ENCODE measurements at places on chromosomes 16 and 17.

DNA sequence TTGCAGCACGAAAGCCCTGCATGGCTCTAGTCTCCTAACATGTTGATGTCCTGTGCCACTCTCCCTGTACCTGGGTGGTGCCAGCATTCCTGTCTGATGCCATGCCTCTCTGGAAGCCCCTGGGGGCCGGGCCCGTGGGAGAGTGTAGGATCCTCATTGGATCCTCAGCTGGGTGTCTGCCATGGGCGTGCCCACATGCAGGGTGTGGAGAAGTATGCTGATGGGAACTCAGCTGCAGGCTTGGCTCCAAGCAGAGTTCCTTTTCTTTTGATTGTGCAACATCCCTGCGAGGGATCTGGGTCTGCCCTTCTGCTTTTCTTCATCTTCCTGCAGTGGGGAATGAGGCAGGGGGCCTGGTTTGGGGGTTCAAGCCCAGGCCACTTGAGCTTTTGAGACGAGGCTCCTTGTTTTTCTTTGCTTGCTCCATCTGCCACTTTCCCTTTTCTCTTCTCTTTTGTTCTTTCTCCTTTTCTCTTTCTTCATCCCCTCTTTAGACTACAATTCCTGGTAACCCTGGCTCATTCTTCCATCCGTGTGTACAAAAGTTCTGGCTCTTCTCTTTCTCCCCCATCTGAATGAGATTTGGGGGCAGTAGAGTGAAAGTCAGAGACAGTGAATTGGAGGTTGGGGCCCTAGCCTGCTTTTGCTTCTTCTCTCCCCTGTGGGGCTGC lies 32.9 kb downstream of the KSR1 start:
- DNase-seq, result no peak

DNA sequence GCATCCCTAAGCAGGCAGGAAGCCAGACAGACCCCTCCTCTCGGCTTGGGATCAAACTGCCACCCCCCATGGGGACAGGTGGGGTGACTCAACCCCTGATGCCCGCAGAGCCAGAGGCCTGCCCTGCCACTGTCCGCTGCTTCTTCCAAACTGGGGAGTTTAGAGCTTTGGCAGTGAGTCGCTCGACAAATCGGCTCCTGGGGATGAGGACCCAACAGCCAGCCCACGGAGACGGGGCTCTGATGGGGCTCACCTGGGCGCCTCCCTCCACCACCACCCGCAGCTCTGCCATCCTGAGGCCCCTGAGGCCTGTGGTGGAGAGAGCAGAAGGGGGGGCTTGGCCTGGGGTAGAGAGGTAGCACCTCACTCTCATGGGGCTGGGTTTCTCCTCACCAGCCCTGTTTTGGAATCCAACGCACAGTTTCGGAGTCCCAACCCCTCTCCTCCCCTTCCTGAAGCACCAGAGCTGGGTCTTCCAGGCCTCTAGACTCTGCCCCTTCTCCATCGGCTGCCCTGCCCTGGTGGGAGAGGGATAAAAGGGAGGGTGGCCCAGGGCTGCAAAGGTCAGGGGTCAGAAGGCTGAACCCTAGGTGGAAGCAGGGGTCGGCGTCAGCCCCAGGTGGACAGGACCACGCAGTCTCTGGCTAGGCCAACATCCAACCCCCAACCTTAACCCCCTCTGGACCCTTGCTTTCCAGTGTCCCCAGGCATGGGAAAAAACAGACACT lies 5.8 kb downstream of the PRSS22 start:
- no peak for DNase-seq

GRCh38 chr17:41284546-41284945 lies 9.0 kb downstream of the KRTAP9-7 start:
- no peak for DNase-seq

DNA sequence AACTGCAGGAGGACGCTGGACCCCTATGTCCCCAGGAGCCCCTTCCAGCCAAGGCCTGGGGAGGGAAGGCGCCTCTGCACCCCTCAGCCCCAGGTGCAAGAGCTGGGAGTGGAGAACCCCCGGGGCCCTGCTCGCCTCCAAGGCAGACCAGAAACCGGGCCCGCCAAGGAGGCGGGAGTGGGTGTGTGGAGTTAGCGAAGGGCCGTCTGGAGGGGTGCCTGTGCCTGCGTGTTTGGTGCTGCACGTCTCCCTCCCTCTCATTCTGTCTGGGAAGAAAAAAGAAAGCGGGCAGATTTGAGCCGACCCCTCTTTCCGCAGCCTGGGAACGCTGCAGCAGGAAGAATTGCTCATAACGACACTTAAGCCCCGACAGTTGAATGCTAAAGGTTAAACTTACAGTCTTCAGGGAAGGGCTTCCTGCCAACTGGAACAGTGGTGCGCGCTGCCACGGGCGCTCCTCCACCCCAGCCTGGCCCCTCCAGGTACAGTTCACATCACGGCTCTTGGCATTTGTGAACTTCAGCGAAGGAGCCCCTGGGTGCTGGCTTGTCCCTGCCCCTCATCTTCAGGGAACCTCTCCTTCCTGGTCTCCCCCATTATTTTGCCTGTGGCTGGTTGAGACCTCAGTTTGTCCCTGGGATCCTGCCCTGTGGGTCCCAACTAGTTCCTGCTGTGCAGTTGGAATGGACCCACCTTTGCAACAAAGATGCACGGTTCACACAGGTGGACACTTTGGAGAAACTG lies 19.2 kb upstream of the ZFHX3 start:
- no peak for DNase-seq

DNA sequence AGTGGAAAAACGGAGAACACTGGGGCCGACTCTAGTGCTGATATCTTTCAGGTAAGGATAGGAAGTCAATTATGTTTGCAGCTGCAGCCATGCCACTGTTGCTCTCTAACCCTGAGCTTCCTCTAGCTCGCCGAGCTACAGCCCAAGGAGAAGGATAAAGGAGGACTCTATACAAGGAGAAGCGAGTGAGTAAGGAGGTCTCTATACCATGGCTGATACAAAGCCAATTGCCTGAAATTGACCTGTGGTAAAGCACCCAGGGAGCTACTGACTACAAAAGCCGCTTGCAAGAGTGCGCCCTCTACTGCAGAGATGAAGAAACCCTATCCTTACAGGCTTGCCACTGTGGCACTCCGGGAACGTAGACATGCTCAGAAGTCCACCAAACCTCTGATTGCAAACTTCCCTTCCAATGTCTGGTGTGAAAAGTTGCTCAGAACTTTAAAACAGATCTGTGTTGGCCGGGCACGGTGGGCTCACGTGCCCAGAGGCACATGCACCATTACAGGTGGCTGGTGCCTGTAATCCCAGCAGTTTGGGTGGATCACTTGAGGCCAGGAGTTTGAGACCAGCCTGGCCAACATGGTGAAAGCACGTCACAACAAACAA lies 10.8 kb upstream of the SLC46A1 start:
- DNase-seq, result peak; percentile 82

GRCh38 chr16:68660359-68660795 lies 15.3 kb downstream of the CDH3 start:
- no peak for DNase-seq

- no peak for DNase-seq
Measured at GRCh38 chr17:57876866-57877237, 27.0 kb upstream of the MRPS23 start.

GRCh38 chr16:74760007-74760767 lies 14.4 kb downstream of the FA2H start:
- DNase-seq, result no peak

DNA sequence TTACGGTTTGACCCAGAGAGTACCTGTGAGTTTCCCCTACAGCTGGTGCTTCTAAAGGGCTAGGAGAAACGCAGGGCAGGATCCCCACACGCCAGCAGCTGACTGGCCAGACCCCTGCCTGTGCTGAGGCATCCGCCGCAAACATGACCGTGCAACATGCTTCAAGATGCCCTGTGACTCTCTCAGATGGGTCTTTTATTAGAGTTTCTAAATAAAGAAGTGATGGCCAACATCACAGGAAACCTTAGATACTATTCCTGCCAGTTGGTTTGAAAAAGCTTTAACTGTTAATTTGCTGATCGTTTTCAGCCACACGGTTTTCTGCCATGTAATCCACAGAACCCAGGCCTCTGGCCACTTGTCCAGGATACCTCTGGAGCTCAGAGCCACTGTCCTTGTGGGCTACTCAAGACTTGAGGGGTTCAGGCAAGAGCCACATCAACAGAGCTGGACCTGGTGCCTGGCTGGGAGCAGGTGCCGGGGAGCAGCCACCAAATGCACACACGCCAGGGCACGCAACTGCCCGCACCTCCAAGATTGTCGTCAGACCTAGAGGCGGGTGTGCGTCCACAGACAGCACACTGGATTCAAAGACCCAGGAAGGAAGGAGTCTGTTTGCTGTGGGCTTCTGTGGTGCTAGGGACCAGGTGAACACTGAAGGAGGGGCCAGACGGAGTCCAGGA lies 118.4 kb downstream of the ZNF778 start:
- DNase-seq, result no peak

- DNase-seq, result no peak
Measured at GRCh38 chr16:17277981-17278381, 192.8 kb downstream of the XYLT1 start.

DNA sequence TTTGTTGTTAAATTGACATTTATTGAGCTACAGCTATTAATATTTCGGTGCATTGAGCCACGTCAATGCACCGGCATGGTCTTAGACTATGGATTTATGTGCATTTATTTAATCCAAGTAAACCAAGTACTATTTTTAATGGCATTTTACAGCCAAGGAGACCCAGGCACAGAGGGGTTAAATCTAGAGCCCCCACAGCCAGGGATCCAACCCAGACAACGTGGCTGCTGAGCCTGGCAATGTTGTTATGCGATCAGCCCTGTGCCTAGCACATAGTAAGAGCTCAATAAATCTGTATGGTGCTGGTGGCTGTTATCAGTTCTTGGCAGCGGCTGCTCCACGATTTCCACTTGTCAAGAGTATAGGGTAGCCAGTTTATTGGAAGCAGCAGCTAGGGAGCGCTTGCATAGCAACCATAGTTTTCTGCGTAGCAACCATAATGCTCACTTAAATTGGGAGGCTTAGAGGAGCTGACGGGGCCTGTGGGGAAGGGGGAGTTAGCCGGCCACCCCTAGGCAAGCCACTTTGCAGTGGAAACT lies 541 bp upstream of the RBBP6 start:
- no peak for DNase-seq

- no peak for DNase-seq
Measured at GRCh38 chr17:77691216-77692085, 267.1 kb upstream of the TNRC6C start.

DNA sequence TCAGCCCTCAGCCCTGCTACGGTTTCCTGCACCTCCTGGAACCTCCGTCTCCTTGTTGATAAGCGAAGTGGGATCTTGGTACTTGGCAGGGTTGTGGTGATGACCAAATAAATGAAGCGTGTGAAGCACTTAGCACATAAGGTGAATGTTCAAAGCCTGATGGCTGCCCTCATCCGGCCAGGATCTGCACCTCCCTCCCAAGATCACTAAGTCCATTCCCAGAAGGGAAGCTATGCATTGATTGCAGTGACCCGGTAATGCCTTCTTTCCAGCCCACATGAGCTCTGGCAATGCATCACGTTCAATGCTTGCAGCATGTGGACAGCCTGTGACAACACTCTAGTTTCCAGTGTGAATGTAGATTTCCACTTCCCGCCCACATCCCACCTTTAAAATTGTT lies 24.9 kb upstream of the RHOT1 start:
- DNase-seq, result no peak

DNA sequence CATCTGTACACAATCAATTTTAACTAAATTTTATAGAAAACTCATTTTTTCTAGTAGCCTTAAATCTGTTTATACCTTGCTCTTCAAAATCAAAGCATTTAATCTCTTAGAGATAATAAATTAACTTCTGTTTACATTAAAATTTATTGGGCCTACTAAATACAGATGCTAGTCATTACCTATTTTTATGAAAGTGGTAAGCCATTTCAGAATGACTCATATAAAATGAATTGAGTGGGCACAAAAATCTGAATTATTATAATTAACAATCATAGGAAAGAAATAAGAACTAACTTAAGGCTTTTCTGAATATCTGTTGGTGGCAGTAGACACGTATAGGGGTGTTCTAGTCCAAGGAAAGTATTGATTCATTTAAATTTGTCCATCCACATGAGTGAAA lies 157.9 kb downstream of the KCNJ2 start:
- DNase-seq, result no peak

DNA sequence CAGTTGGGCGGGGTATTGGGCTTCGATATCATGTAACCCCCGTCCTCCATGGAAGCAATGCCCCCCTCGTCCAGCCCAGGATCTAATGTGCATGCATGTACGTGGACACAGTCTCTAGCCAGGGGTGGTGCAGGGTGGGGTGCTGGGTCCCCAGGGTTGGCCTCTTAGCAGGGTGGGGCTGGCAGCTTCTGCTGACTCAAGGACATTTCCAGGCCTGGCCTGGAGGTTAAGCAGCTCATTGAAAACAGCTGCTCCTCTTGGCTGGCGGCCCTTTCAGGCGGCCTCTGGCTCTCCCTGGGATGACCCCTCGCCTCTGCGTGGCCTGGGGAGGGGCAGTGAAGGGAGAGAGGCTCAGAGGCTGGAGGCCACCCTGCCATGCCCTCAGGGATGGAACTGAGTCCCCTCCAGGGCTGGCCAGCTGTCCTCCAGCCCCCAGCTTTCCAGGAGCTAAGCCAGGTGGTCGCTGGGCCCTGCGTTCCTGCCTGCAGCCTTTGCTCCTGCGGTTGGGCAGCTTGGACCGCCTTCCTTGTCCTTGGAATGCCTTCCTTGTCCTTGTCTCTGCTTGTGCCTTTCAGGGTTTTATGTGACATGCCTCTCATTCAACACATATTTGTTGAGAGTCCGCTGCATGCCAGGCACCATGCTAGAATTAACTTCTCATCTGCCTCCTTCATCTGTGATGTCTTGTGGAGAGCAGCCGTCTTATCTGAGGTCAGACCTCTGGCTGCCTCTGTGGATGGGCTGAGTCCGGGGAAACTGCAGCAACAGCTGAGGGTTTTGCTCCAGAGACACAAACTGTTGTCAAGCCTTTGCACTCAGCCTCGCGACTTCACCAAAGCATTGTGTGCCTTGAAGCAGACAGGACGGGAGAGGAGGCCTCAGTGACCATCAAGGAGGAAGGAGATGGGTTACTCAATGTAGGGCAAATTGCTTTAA lies 26.6 kb downstream of the MRC2 start:
- peak; percentile 81 for DNase-seq

DNA sequence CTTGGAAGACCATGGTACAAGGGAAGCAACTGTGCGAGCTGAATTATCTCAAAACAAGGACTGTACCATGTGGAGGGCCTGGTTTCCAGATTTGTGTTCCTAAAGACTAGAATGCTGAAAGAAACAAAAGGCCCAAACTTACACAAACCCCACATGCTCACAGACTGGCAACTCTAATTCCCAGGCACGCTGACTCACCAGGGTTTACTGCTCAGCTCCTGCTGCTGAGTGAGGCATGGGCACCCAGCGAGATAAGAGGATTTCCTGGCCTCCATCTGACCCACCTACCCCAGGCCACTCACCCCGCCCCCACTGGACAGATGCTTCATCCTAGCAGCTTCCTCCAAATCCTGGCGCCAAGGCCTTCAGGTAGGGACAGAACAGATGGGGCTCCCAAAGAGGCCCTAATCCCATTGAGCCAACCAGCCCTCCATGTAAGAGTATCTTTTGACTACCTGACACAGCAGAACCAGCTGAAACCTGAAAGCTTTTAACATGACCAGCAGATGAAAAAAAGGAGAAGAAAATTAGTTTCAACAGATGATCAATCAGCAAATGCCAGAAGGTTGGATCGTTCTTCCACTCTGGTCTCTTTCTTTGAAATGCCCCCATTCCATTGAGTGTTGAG lies 33.9 kb downstream of the DCUN1D3 start:
- peak; percentile 83 for DNase-seq

GRCh38 chr17:62737513-62737912 lies 70.6 kb downstream of the MARCHF10 start:
- DNase-seq, result no peak

Measured in SJCRH30 (cell line).